ENCODE measurements at places on chromosomes 5 and 9. TPM values are rescaled to one million over a fixed set of nuclear protein-coding genes. Genes with fewer than 3 reads are reported as not detected.

GRCh38 chr5:122175852-122176251 lies 46.5 kb downstream of the ZNF474 start:
- DNase-seq = no peak

GRCh38 chr5:139457653-139458306 lies 4.8 kb downstream of the ECSCR start:
- no peak for DNase-seq

- no peak for DNase-seq
Measured at GRCh38 chr5:132427281-132428146, 58.0 kb downstream of the SLC22A5 start.

GRCh38 chr5:53219610-53220009 lies 110.1 kb upstream of the MOCS2 start:
- no peak for DNase-seq

GRCh38 chr9:81370096-81370495 lies 319.3 kb downstream of the TLE1 start:
- DNase-seq = no peak

GRCh38 chr5:177434437-177434836 lies 8.0 kb downstream of the GRK6 start:
- no peak for DNase-seq

- no peak for DNase-seq
Measured at GRCh38 chr5:180689071-180689694, 39.8 kb upstream of the FLT4 start.

DNA sequence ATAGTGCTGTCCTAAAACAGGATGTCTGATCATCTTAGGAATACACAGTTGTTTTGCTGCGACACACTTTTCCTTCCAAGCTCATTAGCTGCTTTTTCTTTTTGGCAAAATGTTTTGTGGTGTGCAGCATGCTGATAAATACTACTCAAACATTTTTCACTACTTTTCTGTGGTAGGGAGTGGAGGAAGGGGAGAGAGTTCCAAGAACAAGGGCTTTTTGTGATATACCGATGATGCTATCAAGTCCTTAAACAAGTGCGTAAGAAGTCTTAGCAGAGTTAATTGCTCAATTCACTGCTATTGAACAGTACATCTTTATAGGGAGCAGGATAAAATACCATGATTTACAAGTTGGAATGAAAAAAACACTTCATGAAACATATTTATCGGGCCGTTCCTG lies 23.6 kb upstream of the TEK start:
- DNase-seq = no peak

- DNase-seq = no peak
Measured at GRCh38 chr5:30808996-30809395, 384.5 kb upstream of the CDH6 start.

DNA sequence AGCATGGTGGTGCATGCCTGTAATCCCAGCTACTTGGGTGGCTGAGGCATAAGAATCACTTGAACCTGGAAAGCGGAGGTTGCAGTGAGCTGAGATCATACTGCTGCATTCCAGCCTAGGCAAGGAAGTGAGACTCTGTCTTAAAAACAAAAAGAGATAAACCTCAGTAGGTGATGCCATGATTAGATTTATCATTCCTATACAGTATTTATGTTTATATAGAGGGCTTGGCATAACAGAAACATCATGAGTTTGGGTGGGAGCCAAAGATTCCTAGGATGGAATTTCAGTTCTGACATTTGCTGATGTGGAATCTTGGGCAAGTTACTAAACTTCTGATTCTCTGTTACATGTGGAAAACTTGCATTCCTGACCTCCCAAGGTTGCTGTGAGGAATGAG lies 22.3 kb downstream of the RFK start:
- no peak for DNase-seq

DNA sequence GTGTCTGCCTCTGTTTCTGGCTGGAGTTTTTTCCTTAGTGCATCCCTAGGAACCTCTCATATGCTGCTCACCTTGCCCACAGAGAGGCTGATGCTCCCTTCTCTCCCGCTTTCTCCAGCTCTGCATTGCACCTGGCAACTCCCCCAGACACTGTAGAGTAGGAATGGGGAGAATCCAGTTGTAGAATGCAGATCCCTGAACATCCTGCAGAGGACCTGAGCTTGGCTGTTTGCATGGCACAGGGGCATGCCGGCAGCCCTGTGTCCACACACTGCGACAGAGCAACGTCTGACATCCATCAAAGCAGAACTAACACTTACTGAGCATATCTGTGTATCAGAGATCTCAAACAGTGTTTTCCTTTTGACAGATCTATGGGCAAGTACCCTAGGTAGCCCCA lies 19.9 kb downstream of the IDNK start:
- no peak for DNase-seq

GRCh38 chr5:42555797-42556196 lies 132.6 kb downstream of the GHR start:
- no peak for DNase-seq

DNA sequence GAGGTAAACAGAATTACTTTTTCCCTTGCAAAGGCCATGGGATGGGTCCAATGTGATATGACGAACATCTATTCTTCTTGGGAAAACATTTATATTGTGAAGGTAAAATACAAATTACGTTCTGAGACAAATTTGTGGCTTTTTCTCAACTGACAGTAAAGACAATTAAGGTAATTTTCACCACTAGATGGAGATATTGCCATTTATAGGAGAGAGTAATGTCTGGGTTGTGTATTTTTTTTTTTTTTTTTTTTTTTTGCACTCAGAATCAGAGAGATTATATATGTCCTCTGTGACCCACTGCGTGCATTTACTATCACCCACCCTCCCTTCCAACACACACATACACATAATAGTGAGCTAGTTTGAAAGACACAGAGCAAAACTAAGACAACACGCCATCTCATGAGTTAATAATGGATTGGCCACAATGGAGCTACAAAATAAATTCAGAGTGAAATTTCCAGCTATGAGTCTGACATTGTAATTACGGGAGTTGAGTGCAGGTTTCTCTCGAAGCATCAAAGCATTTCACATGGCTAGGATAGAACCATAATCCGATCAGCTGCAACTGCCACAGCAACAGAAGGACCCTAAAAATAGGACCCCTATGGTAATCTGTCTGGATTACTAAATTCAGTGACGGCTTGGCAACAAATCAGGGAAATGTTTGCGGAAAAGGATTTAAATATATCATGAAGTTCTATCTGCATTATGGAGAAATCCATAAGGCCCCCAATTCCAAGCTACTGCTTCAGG lies 49.2 kb downstream of the ANXA1 start:
- DNase-seq = no peak

DNA sequence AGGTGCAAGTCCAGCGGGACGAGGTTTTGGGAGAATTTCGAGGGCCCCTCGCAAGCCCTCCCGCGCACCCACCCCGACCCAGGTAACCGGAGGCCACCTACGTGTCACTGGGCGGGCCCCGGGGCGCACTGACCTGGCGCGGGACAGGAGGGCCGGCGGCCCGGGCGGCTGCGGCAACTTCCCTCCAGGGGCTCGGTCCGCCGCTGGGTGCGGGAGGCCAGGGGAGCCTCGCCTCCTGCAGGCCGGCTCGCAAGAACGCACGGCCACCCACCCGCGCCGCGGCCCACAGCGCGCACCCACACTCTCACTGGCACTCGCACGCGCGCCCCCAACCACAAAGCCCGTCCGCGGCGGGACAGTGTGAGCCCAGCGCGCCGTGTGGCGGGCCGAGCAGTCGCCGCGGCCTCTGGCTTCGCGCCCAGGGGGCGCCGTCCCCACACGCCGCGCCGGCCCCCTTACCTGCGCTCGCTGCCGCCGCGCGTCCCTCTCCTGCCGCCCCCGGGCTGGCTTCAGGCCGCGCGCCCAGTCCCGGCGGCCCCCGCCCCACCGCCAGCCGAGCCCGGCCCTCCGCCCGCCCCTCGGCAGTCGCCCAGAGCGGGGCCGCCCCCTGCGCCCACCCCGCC lies 451 bp downstream of the LPAR1 start:
- peak; percentile 43 for DNase-seq

- peak; percentile 16 for DNase-seq
Measured at GRCh38 chr5:32710550-32711361, at the start of gene NPR3. Gene NPR3 (plus strand): TSS chr5:32711321. CDS start chr5:32711777, 456 bp downstream.

SEMA4D gene
- total RNA-seq = 27.8 TPM

SLCO6A1 gene
- not detected for total RNA-seq

SLC22A4 gene
- total RNA-seq = 0.26 TPM

AJM1 gene
- total RNA-seq = 3.6 TPM

ASS1 gene
- 156 TPM for total RNA-seq

SLC1A3 gene
- 2.3 TPM for total RNA-seq

ZNF354C gene
- 38.7 TPM for total RNA-seq

TRMT10B gene
- total RNA-seq = 5.6 TPM
